ENCODE measurements at places on chromosomes 2 and 18.

DNA sequence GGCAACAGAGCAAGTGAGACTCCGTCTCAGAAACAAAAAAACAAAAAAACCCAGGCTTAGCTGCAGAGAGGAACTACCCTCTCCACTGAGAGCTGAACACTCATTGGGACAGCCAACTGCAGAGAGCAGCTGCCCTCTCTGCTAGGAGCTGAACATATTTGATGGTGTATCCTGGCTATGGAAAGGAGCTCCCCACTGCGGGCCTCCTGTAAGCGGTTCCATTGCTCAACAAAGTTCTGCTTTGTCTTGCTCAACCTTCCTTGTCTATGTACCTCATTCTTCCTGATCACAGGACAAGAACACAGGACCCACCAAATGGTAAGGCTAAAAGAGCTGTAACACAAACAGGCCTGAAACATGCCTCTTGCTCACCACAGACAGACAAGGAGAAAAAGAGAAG is 246.3 kb upstream of the LRRTM4 start:
- no peak for DNase-seq

DNA sequence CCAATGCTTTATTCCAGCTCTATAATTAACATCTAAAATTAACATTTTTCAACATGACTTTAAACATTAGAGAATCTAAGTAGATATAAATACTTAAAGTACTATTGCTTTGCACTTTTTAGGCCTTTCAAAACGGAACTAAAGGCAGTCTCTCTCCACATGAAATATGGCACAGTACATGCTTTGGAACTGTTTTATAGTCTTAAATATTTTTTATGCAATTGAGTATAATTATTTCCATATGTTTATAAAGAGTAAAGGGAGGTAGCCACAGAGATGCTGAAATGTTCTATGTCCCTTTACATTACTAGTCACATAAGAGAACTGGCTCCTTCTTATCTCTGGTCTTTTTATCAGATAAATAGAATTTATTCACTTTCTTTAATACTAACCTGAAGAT is 674.0 kb downstream of the PLCL1 start:
- no peak for DNase-seq

DNA sequence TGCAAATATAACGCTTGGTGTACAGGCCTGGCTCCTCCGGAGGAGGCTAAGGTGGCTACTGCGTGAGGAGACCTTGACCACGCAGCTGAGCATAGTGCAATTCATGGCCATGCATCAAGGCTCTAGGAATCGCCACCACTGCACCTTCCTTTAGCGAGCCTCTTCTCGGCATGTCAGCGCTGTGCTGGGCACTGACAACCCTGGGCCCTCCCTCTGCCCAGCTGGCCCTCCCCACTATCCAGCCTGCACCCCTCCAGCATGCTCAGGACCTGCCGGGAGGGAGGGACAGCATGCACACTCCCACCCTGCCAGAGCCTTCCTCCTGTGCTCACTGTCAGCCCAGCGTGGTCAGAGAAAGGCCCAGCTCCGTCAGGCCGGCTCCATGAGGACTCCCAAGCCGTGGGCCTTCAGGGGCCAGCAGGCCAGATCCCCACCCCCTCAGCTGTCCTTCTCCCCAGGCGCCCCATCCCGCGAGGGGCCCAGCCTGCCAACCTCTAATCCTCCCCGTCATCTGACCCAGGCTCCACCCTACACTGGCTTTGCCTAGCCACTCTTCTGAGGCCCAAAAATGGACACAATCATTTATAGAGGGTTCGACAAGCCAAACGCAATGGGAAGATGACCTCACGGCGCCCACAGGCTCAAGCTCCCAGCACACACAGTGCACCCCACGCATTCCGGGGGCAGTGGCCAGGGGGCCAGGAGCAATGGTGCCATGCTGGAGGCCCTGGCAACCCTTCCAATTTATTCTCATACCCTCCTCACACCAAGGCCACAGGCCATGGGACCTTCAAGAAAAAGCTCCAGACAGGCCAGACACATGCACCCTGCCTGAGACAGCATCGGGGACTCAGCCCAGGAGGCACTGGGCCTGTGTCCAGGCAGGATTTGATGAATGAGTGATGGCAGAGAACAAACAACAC is 3.5 kb downstream of the BIN1 start:
- DNase-seq, result no peak

DNA sequence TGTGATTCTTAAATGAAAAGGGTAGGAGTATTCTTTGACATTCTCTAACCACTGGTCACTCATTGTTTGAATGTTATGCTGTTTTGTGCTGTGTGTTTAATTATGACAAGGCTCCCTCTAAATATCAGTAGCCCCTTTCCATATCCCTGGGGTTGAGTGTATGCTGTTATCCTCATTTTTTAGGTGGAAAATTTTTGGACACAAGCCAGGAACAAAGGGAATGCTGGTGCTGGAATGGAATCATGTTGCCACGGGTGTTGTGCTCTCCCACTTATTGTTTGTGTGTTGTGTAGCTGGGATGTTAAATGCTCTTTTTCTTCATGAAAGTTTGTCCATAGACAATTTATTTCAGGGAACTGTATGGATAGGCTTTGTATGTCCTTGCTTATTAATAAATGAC is 43.3 kb downstream of the ZNF532 start:
- DNase-seq, result no peak

GRCh38 chr18:25137197-25137472 is 214.8 kb downstream of the ZNF521 start:
- no peak for DNase-seq

DNA sequence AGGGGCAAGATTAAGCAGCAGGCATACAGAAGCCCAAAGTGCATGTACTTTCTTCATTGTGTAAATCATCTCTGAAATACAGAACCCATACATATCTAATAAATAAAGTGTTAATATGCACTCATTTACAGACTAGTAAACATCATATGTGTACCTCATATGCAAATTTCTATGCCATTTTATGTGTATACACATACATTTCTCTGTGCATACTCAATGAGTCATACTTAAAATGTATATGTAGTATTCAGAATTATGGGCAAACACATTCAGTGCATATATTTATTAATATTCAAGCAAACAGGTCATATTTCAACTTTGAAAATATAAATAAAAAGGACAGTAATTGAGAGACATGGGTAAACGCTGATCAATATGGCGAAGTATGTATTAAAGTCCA is 50.5 kb downstream of the TFPI start:
- no peak for DNase-seq

DNA sequence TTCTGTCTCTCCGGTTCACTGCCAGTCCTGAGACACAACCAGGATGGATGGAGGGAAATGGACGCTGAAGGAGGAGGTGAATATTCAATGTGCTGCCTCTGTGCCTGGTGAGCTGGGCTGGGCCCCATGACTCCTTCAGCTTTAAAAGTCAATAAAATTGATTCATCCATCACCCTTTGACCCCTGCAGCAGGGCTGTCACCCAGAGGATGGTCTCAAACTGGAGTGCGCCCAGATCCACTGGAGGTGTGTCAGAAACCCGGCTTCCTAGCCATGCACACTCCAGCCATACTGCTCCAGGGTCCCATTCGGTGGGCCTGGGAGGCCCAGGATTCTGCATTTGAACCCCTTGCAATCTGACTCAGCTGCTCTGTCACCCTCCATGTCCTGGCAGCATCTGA is 94.1 kb upstream of the BOD1L2 start:
- no peak for DNase-seq

GRCh38 chr2:134782792-134783191 is 55.6 kb upstream of the ACMSD start:
- DNase-seq, result no peak

- DNase-seq, result no peak
These were observed 137.8 kb downstream of the PID1 start for GRCh38 chr2:229133155-229133772.

DNA sequence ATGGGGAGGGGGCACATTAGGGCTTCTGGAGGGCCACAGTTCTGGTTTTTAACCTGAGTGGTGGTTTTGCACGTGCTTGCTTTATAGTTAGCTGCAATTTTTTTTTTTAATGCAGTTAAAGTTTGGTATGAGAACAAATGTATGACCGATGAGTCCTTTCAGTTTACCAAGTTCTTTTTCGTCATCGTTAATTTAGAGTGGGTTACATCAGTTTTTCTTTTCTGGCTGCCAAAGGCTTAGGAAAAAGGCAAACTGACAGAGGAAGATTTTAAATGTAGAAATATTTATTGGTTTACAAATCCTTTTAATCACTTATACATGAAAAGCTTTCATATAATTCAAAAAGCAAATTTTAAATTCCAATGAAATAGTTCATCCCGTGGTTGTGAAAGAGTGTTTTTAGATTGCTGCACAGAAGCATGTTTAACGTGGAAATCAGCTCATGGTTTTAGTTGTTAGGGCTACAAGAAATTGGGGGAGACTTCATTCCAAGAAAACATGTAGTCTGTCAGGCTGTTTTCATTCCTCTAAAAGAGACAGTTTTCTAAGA is 82.9 kb downstream of the MSH2 start:
- DNase-seq, result no peak
